SJSA1 (cell line): ENCODE measurements at places on chromosomes 6 and 20.
A peak's percentile ranks its signal among the peaks of the same experiment; 100 is the strongest.

- DNase-seq: no peak
Measured at GRCh38 chr20:18288749-18289267, 481 bp downstream of the ZNF133 start.

DNA sequence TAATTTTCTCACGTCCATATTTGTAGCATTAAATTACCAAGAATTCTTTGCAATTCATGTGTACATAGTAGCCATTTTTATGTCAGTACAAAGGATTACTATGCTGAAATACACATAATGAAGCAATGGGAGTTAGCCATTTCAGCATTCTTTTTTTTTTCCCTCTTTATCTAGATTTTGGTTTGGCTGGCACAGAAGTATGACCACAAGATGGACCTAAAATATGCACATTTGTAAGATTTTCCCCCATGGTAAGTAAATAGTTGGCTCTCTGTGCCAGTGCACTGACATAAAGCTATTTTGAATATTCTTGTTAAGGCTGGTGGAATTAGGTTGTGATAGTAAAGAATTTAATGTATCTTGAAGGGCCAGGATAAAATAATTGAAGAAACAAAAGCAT is 486.1 kb upstream of the BTBD3 start:
- DNase-seq: no peak

- DNase-seq: no peak
Measured at GRCh38 chr6:132703936-132704335, 9.9 kb downstream of the VNN1 start.

- no peak for DNase-seq
Measured at GRCh38 chr20:24388828-24389380, 80.5 kb upstream of the SYNDIG1 start.

GRCh38 chr20:37277253-37277593 is 12.2 kb upstream of the MANBAL start:
- no peak for DNase-seq

DNA sequence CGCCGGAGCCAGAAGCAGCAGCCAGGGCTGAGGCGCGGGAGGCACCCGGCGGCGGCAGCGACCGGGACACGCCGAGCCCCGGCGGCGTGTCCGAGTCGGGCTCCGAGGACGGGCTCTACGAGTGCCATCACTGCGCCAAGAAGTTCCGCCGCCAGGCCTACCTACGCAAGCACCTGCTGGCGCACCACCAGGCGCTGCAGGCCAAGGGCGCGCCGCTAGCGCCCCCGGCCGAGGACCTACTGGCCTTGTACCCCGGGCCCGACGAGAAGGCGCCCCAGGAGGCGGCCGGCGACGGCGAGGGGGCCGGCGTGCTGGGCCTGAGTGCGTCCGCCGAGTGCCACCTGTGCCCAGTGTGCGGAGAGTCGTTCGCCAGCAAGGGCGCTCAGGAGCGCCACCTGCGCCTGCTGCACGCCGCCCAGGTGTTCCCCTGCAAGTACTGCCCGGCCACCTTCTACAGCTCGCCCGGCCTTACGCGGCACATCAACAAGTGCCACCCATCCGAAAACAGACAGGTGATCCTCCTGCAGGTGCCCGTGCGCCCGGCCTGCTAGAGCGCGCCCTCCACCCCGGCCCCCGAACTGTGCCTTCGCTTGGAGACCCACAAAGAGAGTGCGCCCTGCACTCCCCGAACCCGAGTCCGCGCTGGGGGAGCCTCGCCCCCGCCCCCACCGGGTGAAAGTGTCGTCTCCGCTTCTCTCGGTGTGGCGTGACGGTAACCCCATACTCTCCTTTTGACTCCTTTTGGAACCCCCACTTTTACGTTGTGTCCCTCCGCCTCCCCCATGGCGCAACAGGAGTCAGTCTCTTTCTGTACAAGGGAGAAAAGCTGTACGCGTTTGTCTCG is 1.6 kb downstream of the INSM1 start:
- DNase-seq: no peak

DNA sequence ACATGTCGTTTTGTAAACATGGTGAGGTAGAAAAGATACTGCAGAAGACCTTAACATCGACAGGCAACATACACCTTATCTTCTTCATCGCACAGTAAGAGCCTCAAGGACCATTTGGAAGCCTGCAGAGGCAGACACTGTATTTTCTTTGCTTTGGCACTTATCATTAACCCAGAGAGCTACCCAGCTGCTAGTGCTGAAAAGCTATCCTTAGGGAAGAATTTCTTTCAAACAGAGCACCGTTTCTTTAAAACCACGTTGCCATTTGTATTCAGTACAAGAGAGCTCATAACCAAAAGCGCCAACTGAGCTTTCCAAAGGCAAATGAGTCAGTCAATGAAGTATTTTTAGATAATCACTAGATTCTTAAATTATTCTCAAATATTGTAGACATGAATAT is 306.6 kb downstream of the EPM2A start:
- no peak for DNase-seq

DNA sequence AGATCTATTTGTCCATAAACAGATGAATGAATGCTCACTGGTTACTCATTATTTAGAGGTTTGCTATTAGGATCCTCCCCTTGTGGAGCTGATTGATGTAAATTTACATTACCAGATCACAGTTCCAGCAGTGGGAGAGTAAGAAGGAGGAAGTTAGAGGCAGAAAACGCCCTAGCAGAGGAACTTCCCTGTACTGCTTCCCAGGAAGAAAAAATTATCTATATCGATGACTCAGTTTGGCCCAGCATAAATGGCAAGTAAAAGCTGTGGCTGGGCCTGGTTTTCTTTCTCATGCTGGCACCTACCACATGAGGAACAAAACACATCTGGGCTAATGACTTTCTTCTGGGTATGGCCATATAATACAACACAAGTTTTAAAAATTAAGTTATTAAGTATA is 35.7 kb downstream of the DNAAF9 start:
- DNase-seq: no peak

- DNase-seq: peak; percentile 88
Measured at GRCh38 chr20:34713194-34713943, 9.2 kb downstream of the TP53INP2 start.

DNA sequence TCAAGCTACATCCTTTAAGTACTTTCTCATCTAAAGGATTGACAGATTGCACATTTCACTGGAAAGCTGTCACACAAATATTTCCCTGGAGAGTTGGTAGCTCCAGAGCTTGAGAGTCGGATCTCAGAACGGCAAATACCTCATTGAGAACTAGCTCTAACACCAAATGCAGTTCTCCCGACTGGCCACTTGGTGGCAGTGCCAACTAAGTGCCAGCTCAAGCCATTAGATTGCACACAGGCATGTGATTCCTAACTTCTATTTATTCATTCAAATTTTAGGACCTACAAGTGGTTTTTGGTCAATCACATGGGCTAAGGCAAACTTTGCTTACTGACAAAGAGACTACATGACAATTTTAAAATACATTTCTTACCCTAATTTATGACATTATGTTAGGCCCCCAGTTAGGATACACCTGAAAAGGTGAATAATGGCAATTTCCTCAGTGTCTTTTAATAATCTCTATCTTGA is 7.9 kb upstream of the MCHR2 start:
- DNase-seq: no peak

DNA sequence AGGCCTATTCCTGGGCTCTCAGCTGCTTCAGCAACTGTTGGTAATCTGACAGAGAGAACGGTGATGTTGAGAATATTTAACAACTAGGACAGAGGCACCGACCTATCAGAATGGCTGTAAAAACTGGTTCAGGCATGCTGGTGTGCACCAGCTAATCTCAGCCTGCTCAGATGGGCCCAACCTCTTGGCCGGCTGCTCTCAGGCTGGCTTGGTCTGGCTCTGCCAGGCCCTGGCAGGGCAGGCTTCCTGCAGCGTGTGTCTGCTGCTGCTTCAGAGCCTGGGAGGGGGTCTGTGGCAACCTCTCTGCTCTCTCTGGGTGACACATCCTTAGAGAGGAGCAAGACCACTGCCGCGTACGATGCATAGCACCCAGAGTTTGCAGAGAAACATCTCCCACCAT is 4.8 kb downstream of the SLC2A12 start:
- no peak for DNase-seq

- no peak for DNase-seq
Measured at GRCh38 chr20:32634041-32634805, 39.5 kb downstream of the C20orf203 start.

DNA sequence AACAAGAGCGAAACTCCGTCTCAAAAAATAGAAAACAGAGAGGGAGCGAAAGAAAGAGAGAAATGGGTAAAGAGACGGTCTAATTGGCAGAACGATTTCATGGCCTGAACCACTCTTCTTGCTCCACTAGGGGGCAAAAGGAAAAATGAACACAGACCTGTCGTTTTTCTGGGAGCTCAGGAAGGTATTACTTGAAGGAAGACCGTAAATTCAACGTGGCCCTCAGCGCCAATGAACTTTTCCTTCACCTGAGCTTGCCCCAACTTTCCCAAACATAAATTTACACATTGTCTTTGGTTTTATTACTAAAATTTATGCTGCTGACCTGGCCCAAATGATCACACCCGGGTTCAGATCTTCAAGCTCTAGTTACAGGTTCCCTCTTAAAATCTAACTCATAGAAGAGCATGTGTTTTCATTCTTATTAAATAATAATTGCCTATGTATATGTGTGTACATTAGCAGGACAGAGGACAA is 67.3 kb downstream of the ATP9A start:
- DNase-seq: no peak

GRCh38 chr6:33091957-33092356 is 16.2 kb downstream of the HLA-DPB1 start:
- DNase-seq: no peak

GRCh38 chr20:49833483-49833882 is 20.9 kb downstream of the SLC9A8 start:
- DNase-seq: no peak

- DNase-seq: no peak
Measured at GRCh38 chr6:157909282-157909664, 72.4 kb upstream of the SYNJ2 start.

DNA sequence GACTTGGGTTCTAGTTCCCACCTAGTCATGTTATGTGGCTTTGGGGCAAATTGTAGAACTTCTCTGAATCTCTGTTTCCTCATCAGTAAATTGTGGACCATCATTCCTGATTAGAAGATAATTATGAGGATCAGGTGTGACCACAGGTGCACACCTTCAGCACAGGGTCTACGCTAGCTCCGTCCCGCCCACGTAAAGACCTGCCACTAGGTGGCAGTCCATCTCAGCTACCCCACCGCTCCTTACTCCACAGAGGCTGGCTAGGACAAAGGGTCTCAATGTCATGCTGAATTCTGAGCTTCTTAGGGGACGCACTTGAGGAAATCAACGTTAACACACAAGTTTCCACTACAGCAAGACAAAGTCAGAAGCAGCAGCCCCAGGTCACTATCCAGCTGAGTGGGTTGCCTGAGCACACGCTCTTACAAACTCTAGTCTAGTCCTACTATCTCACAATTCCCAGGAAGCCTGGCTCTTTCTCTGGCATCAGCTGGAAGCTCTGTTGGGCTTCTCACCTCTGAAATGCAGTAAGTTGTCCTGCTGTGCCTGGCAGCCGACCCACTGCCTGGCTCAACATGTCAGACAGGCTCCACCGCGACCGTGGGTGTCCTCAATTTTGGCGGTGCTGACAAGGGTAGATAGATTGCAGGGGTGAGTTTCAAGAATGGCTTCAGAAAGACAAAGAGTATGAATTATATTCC is 2.0 kb upstream of the PLCG1 start:
- peak; percentile 28 for DNase-seq

GRCh38 chr6:13560651-13561044 is 13.8 kb upstream of the SIRT5 start:
- DNase-seq: no peak

DNA sequence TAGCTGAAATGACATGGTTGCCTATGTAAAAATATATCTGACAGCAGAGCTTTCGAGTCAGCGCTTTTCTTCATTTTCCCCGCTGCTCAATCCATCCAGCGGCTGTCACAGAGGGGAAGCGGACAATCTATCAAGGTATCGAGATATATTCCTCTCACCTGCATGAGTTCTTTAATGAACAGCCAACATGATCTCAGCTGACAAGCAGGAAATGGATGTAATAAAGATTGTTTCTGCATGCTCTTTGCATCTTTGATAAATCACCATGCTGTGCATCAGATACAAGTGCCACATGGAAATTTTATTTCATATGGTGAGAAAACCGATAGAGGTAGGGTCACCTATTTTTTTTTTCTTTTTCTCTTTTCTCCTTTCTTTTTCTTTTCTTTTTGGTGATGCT is 602.3 kb upstream of the MMS22L start:
- no peak for DNase-seq

GRCh38 chr20:60060593-60060992 is 102.4 kb downstream of the CDH26 start:
- no peak for DNase-seq

DNA sequence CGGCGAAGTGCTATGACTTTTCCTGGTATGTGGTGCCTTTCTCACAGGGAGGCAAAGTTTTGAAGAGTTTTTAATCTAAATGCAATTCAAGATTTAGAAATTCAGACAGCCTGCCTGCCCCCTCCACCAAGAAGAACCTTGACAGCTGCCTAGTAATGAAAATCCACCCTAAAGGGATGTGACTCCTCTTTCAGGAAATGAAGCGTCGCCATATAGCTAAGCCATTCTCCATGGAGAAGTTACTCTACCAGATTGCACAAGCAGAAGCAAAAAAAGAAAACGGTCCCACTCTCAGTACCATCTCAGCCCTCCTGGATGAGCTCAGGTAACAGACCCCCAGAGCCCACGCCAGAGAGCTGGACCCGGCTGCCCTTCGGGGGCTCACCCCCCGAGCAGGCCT is 150.1 kb downstream of the DTNBP1 start:
- no peak for DNase-seq

- no peak for DNase-seq
Measured at GRCh38 chr6:47437592-47437991, 40.0 kb upstream of the CD2AP start.

- peak; percentile 86 for DNase-seq
Measured at GRCh38 chr6:158868890-158869825, 50.0 kb upstream of the EZR start.

- peak; percentile 74 for DNase-seq
Measured at GRCh38 chr6:43948527-43949485, 178.4 kb downstream of the MRPL14 start.

GRCh38 chr6:12947967-12948366 is 231.4 kb downstream of the PHACTR1 start:
- no peak for DNase-seq

DNA sequence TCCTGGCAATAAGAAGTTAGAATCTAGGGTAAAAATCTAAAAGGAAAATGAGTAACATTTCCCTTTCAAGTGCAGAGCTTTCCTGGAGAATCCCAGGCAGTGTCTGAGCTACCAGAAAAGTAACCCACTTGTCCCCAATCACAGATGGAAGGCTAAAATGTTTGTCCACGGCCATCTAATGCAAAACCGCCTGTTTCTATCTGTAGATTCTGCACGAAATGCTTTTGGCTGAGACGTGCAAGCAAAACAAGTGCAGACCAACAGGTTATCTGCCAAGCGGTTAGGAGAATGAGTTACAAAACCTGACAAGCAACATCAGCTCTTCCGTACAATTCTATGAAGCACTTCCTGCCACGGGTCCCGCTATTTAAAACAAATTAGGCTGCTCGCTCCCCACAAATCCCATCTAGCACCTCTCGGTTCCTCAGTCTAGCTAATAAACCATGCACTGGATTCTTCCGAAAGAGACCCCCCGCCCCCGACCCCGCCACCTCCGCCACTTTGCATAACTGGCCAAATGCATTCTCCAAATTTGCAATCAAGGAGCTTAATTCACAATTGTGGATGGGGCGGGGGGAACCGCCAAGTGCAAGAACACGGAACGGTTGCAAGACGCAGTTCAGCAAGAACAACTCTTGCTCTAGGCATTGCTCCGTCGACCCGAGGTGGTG is 1.4 kb downstream of the ELOVL5 start:
- no peak for DNase-seq
